ENCODE measurements at places on chromosomes 16 and 17.

GRCh38 chr16:70804153-70804733 is 3.3 kb upstream of the VAC14 start:
- H3K4me1 ChIP-seq, result peaks cover 26% of the 10 kb centered on the region
- no peaks in the 10 kb centered on the region for H3K36me3 ChIP-seq
- no peak overlapping the region for H3K4me3 ChIP-seq
- H3K27me3 ChIP-seq, result peaks cover 6% of the 10 kb centered on the region
- peak overlapping the region; percentile 57 for H3K27ac ChIP-seq

DNA sequence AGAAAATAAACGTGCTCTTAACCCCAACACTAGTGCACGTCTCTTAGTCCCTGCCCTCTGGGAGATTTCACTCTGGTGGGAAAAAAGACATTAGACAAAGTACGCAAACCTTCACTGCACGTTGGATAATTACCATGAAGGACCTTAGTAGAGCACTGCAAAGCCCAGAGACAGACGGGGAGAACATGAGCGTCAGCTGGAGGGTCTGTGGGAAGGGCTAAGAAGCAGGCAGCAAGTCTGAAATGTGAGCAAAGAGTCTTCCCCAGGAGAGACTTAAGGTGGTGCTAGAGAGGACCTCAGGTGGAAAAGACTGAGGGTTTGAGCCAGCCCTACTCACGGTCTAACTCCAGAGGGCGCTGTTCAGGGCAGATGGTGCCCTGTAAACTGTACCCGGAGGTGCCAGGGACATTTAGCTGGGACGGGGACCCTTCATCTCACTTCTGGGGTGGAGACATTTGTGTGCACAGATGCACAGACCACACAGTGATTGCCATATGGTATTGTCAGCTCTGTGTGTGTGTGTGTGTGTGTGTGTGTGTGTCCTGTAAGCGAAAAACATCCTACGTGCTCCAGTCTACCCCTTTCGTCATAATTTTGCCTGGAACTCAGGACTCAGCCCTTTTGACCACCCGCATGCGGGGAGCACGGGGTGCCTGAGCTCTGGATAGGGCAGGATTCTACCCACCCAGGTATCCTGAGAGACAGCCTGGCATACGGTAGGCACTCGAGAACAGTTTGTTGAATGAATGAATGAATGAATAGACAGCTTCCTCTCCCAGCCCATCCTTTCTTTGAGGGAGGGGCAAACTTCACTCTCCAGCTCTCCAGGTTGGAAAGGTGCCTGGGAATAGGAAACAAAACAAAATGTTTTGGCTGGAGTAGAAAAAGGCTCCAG is 10.1 kb upstream of the STAC2 start:
- H3K36me3 ChIP-seq, result no peaks in the 10 kb centered on the region
- peaks cover 11% of the 10 kb centered on the region for H3K27me3 ChIP-seq
- no peak overlapping the region for H3K4me3 ChIP-seq
- H3K4me1 ChIP-seq, result peaks cover 29% of the 10 kb centered on the region
- H3K27ac ChIP-seq, result no peak overlapping the region

DNA sequence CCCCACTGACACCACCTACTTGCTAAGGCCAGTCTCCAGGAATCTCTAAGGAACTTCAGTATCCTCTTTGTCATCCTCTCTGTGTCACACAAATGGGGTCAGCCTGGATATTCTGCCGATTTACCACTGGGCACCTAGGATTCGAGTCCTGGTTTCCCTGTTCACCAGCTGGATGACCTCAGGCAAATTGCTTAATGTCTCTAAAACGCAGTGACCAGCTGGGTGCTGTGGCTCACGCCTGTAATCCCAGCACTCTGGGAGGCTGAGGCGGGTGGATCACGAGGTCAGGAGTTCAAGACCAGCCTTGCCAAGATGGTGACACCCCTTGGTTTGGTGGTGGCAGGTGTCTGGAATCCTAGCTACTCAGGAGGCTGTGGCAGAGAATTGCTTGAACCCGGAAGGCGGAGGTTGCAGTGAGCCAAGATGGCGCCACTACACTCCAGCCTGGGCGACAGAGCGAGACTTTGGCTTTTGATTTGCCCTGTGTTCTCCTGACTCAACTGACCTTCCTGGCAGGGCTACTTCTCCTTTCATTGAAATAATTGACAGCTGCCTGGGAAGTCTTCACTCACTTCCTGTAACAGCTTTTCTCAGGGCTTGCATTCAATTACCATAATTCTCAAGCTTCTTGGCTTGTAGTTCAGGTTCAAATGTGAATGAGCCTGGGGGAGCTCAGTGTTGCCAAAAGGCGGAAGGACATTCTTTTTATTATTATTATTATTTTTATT is 15.4 kb downstream of the SYCE1L start:
- H3K4me3 ChIP-seq, result no peak overlapping the region
- peaks cover 1% of the 10 kb centered on the region for H3K36me3 ChIP-seq
- peaks cover 12% of the 10 kb centered on the region for H3K4me1 ChIP-seq

DNA sequence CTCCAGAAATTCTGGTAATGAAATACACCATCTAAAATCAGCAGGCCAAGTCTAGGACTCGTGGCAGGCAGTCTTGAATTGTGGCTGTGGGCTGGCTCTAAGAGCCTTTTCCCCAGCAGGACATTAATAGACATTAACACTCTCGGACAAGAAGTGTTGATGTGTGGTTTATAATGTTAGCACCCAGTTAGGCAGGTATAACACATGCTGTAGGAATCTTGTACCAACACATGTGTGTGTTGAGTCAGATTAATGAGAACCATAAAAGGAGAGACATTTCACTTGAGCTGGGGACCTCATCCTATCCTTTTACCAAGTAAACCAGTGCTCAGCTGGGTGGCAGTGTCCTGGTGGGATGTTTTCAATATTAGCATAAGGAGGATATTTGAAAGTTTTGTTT is 264.5 kb downstream of the FTO start:
- no peak overlapping the region for H3K27ac ChIP-seq
- no peak for DNase-seq
- no peaks in the 10 kb centered on the region for H3K27me3 ChIP-seq
- H3K4me1 ChIP-seq, result no peaks in the 10 kb centered on the region
- no peak overlapping the region for H3K4me3 ChIP-seq
- peaks cover 3% of the 10 kb centered on the region for H3K36me3 ChIP-seq

DNA sequence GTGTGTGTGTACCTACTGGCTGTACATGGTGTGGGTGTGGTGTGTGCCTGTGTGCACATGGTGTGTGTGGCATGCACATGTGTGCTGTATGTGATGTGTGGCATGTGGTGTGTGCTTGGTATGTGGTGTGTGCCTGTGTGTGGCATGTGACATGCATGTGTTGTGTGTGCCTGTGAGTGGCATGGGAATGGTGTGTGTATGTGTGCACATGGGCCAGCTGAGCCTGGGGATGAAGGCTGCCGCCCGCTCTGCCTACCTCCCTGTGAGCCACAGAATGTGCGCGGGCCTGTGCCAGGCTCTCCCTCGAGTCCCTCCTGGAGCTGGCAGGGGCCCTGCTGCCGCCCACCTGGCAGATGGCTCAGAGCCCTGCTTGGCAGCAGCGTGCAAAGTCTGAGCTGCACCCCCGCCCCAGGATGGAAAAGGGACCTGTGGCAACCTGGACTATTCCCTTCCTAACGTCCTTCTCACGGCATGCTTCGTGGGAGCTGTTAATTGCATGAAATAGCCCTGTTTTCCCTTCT is 9.3 kb downstream of the PRSS27 start:
- H3K4me1 ChIP-seq, result peaks cover 4% of the 10 kb centered on the region
- no peak for DNase-seq
- peaks cover 8% of the 10 kb centered on the region for H3K36me3 ChIP-seq
- no peak overlapping the region for H3K4me3 ChIP-seq

DNA sequence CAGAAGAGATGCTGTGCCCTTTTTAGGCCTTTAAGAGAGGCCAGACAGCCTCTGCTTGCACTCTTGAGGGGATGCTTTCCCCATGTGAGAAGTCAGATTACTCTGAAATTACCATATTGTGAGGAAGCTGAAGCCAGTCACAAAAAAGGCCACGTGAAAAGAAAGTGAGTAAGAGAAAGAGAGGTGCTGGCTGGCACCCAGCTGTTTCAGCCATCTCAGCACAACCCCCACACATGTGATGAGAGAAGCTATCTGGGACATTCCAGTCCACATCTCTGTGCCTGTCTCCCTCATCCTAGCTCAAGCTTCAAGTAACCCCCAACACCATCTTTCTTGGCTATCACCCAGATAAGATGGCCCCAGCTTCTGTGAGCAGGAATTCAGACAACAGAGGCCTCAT is 131.4 kb downstream of the HS3ST2 start:
- DNase-seq, result no peak
- H3K4me1 ChIP-seq, result peaks cover 7% of the 10 kb centered on the region
- H3K27me3 ChIP-seq, result peaks cover 49% of the 10 kb centered on the region
- H3K27ac ChIP-seq, result no peak overlapping the region
- no peaks in the 10 kb centered on the region for H3K36me3 ChIP-seq

DNA sequence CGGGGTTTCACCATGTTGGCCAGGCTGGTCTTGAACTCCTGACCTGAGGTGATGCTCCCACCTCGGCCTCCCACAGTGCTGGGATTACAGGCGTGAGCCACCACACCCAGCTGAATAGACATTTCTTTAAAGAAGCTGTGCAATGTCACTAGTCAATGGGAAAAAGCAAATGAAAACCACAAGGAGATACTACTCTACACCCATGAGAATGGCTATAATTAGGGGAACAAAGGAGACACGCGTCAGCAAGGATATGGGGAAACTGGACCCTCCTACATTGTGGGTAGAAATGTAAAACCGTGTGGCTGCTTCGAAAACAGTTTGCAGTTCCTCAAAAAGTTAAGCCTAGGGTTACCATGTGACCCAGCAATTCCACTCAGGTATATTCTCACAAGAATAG is 103.4 kb downstream of the VPS53 start:
- H3K27ac ChIP-seq, result no peak overlapping the region
- no peaks in the 10 kb centered on the region for H3K27me3 ChIP-seq
- no peak for DNase-seq
- no peaks in the 10 kb centered on the region for H3K4me1 ChIP-seq
- H3K36me3 ChIP-seq, result peaks cover 12% of the 10 kb centered on the region
- H3K4me3 ChIP-seq, result no peak overlapping the region

GRCh38 chr17:61470530-61471136 is 18.4 kb downstream of the TBX4 start:
- H3K4me1 ChIP-seq, result no peaks in the 10 kb centered on the region
- no peak overlapping the region for H3K27ac ChIP-seq
- H3K4me3 ChIP-seq, result no peak overlapping the region
- H3K27me3 ChIP-seq, result peaks cover 7% of the 10 kb centered on the region

- peak; percentile 77 for DNase-seq
- peaks cover 49% of the 10 kb centered on the region for H3K27me3 ChIP-seq
- H3K4me1 ChIP-seq, result peaks cover 44% of the 10 kb centered on the region
- H3K4me3 ChIP-seq, result peak overlapping the region; percentile 17
These were observed 3.7 kb upstream of the CBX8 start for GRCh38 chr17:79800325-79801155.

GRCh38 chr17:50533720-50534148 is 1.2 kb downstream of the EPN3 start:
- H3K4me1 ChIP-seq, result peaks cover 16% of the 10 kb centered on the region
- H3K27me3 ChIP-seq, result peaks cover 49% of the 10 kb centered on the region
- H3K4me3 ChIP-seq, result no peak overlapping the region
- no peaks in the 10 kb centered on the region for H3K36me3 ChIP-seq
- H3K27ac ChIP-seq, result no peak overlapping the region

DNA sequence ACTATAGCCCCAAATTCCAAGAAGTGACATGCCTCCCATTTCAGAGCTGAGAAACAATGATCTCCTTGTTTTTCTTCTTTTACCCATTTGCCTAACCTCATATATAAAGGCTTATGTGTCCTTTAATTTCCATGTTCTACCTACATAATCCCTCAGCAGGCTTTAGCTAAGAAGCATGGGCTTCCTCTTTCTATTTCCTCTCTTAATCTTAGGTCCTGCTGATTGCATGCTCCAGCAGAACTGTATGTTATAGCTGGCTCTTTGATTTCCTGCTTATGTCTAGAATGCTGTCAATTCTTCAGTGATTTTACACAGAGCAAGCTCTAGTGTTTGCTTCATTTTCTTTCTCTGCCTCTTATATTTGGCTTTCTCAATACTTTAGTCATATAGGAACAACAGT is 151.7 kb upstream of the COX10 start:
- H3K27me3 ChIP-seq, result no peaks in the 10 kb centered on the region
- no peak overlapping the region for H3K27ac ChIP-seq
- H3K4me1 ChIP-seq, result no peaks in the 10 kb centered on the region
- DNase-seq, result no peak
- H3K36me3 ChIP-seq, result peaks cover 1% of the 10 kb centered on the region
- H3K4me3 ChIP-seq, result no peak overlapping the region

DNA sequence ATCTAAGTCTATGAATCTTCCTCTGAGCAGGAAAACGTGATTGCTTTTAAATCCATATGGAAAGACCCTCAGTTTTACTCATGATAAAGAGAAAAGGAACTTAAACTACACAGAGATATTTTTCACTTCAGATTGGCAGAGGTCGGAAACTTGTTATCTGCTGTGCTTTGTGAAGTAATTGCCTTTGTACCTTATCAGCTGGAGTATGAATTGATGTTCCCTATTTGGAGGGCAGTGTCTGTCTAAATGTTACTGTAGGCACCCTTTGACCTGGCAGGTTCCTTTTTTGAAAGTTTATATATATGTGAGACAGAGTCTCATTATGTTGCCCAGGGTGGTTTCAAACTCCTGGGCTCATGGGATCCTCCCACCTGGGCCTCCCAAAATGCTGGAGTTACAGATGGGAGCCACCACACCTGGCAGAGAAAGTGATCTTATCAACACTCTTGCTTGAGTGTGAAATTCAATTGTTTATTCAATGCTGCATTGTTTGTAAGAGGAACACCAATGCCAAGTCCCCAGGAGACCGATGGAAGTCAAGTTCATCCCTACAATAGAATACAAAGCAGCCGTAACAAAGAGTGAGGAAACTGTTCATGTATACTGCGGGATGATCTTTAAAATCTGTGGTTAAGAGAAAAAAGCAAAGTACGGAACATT is 52.3 kb downstream of the ABCC1 start:
- peaks cover 8% of the 10 kb centered on the region for H3K36me3 ChIP-seq
- peaks cover 32% of the 10 kb centered on the region for H3K4me1 ChIP-seq
- no peak for DNase-seq
- no peak overlapping the region for H3K4me3 ChIP-seq
- no peak overlapping the region for H3K27ac ChIP-seq
- H3K27me3 ChIP-seq, result no peaks in the 10 kb centered on the region

DNA sequence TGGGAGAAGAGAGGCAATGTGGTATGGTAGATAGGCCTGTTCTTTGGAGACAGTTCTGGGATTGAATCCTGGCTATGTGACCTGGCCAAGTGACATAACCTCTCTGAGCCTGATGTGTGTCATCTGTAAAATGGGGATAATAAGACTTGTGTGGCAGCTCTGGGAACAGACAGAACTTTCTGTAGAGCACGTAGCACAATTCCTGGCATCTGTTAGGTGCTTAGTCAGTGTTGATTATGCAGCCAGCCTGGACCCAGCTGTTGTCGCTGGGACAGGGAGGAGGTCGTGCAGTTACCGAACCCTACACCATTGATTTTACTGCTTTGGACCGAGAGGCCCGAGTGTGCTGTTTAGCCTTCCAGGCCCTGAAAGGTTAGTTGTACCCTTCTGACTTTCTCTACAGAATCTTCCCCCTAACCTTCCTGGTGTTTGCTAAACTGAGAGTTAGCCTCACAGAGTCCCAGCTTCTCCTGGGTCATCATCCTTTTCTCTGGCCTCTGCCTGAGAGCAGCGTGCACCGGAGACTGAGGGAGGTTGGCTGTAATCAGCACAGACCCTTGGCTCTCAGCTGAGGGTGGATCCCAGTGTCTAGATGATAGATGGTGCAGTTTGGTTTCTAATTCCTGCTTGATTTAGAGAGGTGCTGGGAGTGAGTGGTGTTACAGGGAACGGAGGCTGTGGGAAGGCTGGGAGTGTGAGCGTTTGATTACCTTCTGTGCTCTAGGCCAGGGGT is 31.9 kb downstream of the MSI2 start:
- DNase-seq, result no peak
- no peak overlapping the region for H3K27ac ChIP-seq
- peaks cover 40% of the 10 kb centered on the region for H3K4me1 ChIP-seq
- H3K4me3 ChIP-seq, result no peak overlapping the region
- H3K27me3 ChIP-seq, result no peaks in the 10 kb centered on the region
